ENCODE measurements at places on chromosomes 5 and 9.
A peak's percentile ranks its signal among the peaks of the same experiment; 100 is the strongest.

- peak; percentile 14 for DNase-seq
These were observed 676.5 kb downstream of the DMRTA1 start for GRCh38 chr9:23123048-23123632.

DNA sequence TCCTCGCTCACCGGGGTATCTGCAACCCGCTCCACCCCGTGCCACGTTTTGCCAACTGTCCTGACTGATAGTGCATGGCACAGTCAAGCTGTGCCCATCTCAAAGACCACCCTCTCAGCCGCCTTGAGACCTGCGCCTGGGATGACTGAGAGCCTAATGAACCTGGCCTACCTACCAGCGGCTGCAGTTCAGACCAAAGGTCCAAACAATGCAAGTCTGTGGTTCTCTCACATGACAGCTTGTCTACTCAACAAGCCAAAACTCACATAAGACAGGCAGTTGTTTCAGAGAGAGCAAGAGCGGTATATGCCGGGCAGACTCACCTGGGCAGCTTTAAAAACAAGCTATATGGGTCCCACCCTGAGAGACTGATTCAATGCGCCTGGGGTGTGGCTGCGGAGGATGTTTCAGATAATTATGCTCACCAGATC is 70.5 kb downstream of the EPB41L4B start:
- no peak for DNase-seq

DNA sequence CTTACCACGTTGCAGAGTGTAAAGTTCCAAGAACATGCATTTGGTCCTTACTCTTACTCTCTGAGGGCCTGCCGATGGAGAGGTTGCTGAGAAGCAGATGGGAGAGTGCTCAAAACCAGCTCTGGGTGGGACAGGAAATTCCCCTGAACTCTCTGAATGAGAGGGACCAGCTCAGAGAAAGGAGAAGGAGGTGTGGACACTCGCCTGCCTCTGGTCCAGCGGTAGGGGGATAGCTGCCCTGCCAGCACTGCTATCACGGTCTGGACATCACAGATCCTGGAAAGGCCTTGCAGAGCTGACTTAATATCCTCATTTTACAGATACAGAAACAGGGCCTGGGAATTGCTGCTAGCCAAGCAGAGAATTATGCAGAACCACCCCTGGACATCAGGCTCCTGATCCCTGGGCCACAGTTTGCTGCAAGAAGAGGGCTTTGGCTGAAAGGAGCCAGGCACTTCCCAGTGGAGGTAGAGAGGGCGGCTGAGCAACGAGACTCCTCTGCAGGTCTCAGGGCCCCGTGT is 4.9 kb downstream of the TRAF1 start:
- DNase-seq: no peak

GRCh38 chr9:85224301-85224700 is 517.5 kb downstream of the AGTPBP1 start:
- peak; percentile 53 for DNase-seq

DNA sequence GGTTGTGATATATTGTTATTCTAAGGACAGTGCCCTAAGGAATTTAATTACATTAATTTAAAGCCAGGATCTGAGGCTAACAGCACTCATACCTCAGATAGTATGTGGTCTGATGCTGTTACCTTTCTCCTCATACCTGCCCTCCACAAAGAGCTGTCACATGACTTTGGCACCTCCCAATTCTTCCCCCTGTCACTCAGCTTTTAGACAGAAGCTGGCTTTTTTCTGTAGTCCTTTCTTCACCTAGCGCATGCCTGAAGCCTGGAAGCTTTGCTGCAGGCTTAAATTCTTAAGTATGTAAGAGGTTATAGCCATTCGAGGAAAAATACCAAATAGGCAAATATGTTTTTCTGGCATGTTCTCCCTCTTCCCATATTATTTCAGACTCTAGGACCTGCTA is 61.0 kb upstream of the ADAMTS19 start:
- no peak for DNase-seq

DNA sequence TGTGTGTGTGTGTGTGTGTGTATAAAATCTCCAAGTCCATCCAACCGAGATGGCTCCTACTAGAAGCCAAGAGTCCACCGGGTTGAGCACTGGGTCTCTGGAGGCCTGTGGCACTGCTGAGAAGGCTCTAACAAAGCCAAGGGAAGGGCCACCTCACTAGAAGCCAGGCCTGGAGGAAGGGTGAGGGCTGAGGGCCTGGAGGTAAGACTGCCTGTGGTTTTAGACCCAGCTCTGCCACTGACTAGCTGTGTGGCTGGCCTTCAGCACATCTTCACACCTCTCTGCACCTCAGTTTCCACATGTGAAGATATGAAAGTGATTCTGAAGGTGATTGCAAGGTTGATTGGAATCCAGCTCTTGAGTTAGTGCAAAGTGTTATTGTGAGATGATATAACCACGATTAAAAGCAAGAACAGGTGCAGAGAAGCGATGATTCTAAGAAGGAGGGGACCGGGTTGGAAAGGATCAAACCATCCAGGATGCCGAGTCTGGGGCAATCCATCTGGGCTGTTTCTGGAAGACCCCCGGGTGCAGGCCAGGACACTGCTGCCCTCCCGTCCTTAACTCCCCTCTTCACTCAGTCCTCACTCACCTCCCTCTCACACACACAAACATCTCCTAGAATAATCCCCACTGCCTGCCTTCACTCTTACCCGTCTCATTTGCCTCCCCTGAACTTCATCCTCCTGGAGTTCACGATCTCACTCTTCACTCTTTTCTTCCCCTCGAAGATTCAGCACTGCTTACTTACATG is 2.3 kb downstream of the IL4 start:
- DNase-seq: no peak

DNA sequence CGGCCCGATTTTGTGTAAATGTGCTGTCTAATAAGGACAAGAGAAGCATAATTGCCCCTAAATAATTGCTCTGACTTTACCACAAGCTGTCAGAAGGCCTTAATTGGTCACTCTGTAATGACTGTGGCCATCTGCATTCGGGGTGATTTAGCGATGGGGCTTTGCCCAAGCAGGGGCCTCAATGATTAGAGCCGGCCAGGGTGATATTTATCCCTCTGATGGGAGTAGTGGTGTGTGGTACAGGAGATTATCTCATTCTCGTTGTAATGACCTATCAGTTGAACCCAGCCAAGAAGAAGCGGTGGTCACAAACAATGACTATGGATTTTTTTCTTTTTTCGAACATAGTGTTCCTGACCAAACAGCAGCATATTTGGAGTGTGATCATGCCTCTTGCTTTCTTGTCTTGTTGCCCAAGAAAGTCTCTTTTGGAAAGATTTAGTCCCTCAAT is 72.0 kb upstream of the SAP30L start:
- no peak for DNase-seq

GRCh38 chr9:16133556-16134227 is 580.8 kb downstream of the CCDC171 start:
- DNase-seq: peak; percentile 75

DNA sequence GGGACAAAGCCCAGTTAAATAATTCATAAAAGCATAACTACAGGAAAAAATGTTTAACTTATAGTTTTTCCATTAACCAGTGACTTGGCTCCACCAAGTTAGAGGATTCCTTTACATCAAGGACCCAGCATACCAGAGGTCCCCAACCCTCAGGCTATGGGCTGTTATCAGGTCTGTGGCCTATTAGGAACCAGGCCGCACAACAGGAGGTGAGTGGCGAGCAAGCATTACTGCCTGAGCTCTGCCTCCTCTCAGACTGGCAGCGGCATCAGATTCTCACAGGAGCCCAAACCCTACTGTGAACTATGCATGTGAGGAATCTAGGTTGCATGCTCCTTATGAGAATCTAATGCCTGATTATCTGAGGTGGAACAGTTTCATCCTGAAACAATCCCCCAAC is 303.1 kb downstream of the ELAVL2 start:
- no peak for DNase-seq

DNA sequence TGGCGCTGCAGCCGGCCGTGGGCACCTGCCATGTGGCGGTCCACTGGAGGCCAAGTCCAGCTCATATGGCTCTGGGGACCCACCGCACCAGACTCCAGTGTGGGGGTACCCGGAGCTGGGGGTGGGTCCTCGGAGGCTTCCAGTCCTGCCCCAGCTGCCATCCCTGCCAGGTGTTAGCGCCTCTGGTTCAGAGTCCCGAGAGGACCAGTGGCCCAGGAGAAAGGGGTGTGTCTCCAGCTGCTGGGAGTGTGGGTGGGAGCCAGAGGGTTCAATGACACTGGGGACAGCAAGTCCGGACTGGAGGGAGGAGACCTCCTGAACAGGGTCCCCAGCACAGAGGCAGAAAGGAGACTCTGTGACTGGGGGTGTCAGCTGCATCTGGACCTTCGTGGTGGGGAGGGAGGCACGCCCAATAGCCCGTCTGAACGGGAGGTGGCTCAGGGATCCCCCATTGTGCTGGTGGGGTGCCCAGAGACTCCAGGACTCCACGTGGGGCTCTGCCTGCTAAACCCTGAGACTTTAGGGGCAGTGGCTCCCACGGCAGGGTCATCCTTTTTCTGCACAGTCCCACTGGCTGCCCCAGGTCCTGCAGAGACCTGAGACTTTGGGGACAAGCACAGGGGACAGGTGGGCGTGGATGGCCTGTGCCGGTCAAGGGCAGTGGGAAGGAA is 2.4 kb upstream of the AHRR start:
- no peak for DNase-seq

- no peak for DNase-seq
These were observed 61.0 kb upstream of the C5orf58 start for GRCh38 chr5:170171811-170172210.

GRCh38 chr5:6745706-6746222 is 32.5 kb downstream of the TENT4A start:
- peak; percentile 54 for DNase-seq

GRCh38 chr9:20292002-20292401 is 330.3 kb downstream of the MLLT3 start:
- peak; percentile 53 for DNase-seq

- DNase-seq: no peak
These were observed 79.2 kb downstream of the FREM1 start for GRCh38 chr9:14831074-14831473.

DNA sequence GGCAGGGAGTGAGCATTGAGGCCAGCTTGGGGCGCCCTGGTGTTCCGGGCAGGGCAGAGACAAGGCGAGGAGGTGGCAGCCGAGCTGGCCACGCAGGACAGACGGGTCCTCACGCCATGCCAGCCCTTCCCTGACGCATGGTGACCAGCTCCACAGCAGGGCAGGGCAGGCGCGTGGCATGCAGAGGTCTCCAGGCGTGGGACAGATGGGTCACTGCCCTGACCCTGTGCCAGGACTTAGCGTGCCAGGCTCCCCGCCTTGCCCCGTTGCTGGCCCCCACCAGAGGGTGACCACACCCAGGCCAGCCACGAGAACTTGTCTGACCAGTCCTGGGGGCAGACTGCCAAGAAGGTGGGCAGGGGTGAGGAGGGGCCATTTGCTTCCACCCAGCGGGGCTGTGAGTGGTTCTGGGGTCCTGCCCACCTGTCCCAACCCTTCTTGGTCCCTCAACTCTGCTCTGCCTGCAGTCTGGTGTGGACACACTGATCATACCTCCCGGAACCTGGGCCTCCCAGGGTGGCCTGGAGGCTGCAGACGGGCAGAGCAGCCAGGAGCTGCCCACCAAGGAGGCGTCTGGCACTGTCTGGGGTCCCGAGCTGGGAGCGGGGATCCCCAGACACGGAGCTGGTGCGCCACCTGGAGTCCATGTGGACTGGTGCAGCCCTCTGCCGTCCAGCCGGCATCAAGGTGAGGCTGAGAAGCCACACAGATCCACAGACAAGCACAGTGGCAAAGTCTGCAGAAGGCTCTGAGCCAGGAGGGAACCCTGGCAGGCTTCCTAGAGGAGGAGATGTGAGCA is at the start of gene RNF224:
Gene RNF224, plus strand, starts transcription at position 449 of the 799 bp plus-strand sequence. CDS start 834 bp downstream, outside the sequence.
- peak; percentile 61 for DNase-seq

DNA sequence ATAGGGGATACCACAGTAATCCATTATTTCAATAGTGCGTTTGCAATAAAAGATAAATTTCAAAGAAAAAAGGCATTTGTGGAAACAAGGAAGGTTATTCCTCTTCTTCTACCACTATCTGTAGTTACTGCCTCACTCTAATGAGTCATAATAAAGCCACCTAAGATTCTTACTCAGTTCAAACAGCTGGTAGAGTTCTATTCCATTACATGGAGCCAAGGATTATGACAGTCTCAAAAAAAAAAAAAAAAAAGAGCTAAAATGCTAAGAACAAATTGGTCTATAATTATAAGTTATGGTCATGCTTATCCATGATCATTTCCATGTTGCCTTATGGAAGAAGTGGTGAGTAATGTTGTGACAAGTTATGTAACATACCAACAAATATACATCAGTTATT is 46.3 kb downstream of the DENND1A start:
- no peak for DNase-seq

- no peak for DNase-seq
These were observed 329 bp downstream of the CDC23 start for GRCh38 chr5:138212828-138213160.

DNA sequence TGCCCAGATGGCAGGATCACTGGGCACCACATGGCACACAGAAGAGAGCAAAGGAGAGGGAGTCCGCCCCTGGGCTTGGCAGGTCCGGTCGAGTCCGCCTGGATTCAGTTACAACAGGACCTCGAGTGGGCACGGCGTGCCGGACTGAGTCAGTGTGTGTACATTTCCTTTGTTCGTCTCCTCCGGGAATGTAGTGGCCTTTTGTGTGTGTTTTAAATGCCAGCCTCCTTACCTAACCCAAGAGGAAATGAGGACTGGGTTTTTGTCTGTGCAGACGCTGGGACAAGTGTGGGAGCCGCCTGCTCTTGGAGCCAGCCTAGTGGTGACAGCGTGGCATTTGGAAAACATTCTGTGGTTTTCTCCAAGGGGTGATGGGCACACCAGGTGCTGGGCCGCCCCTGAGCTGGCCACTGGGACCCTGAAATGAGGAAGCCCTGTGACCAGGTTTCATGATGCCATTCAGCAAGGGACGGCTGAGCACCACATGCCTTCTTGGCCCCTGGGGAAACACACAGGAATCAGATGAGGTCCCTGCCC is 9.6 kb downstream of the NEK6 start:
- peak; percentile 73 for DNase-seq

DNA sequence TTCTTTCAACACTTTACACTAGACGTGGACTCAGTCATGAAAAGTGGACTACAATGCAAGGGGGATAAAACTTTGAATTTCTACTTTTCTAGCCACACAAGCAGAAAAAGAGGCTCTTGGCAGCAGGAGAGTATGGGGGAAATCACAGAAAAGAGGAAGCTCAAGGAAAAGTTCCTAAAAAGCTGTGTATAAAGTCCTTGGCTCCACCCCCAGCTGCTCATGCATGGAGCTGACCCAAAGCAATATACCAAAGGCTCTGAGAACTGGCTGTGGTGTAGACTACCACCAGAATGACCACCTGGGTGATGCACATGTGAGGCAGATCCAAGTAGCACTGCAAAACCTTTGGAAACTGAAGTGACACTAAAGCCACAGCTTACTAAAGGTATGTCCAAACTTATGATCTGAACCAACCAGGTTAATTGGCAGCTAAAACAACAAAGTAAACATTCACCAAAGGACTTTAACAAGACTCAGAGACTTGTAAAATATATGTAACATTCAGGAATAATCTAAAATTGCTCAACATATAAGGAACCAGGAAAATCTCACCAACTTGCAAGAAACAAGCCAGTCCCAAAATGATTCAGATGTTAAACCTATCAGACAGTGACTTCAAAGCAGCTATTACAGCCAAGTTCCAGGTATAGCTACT is 55.5 kb upstream of the RASGRF2 start:
- DNase-seq: no peak

- DNase-seq: no peak
These were observed 18.1 kb downstream of the SAR1B start for GRCh38 chr5:134614450-134615085.

- no peak for DNase-seq
These were observed 17.8 kb downstream of the SHC3 start for GRCh38 chr9:89160806-89161205.
